ENCODE measurements at places on chromosomes 16 and 17.

GRCh38 chr17:47197821-47198220 is 8.7 kb upstream of the CDC27 start:
- DNase-seq: no peak

- no peak for DNase-seq
Observed at GRCh38 chr16:30474074-30474452, 1.5 kb downstream of the ITGAL start.

DNA sequence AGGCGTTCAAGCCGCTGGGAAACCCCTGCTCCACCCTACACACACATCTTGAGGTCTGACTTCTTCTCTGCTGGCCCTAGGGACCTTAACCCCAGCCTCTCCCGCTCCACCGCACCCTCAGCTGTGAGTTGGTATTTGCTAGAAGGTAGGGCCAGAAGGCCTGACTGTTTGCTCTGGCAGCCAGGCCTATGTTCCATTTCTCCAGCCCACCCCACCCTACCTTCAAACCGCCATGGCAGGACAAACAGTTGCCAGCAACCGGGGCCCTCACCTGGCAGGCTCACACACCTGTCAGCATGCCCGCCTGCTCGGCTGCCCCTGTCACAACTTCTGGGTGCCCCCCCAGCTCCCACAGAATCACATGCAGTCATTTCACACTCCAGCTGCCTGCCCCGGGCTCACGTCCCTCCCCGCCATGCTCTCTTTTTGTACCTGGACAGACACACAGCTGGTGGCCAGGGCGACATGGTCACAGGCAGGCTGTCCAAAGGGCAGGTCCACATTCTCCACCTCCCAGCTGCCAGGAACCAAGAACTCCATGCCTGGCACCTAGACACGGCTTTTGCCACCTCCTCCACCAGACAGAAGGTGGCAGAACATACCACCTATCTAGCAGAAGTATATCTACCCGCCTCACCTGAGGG is 2.6 kb upstream of the ATP2A3 start:
- DNase-seq: no peak

DNA sequence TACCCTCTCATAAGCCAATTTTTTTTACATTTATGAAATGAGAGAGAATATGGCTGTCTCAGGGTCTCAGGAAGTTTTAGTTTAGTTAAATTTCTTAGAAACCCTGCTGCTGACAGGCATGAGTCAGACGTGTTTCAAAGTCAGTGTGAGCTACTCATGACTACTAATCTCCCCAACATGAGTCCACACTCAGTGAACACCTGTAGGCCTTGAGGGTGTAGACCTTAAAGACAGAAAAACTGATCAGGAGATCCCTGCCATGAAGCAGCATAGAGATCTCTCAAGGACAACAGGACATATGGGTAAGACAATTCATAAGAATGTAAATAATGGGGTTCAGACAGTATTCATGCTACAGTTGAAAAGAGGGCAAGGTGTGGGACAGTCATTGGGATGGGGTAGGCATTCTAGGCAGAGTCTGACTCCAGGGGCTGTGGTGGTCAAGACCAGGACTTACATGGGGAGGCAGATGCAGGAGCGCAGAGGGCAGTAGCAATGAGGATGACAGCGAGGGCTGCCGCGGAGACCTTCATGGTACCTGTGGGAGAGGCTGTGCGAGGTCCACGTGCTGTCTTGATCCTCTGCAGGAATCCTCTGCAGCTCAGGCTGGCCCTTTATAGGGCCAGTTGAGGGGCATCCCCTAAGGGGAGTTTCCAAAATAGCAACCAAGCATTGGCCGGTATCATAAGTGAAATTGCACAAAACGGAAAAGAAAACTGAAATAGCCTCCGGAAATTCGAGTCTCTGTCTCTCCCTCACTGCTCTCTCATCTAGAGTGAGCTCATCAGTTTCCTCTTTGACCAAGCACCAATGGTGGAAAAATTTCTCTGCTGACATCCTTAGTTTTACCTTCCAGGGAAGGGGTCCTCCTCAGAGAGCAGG is at the start of gene CCL5:
CCL5 (minus strand) TSS at position 588 of the 882 bp plus-strand sequence.
- no peak for DNase-seq

GRCh38 chr16:14202095-14202494 is 131.0 kb downstream of the MRTFB start:
- no peak for DNase-seq

DNA sequence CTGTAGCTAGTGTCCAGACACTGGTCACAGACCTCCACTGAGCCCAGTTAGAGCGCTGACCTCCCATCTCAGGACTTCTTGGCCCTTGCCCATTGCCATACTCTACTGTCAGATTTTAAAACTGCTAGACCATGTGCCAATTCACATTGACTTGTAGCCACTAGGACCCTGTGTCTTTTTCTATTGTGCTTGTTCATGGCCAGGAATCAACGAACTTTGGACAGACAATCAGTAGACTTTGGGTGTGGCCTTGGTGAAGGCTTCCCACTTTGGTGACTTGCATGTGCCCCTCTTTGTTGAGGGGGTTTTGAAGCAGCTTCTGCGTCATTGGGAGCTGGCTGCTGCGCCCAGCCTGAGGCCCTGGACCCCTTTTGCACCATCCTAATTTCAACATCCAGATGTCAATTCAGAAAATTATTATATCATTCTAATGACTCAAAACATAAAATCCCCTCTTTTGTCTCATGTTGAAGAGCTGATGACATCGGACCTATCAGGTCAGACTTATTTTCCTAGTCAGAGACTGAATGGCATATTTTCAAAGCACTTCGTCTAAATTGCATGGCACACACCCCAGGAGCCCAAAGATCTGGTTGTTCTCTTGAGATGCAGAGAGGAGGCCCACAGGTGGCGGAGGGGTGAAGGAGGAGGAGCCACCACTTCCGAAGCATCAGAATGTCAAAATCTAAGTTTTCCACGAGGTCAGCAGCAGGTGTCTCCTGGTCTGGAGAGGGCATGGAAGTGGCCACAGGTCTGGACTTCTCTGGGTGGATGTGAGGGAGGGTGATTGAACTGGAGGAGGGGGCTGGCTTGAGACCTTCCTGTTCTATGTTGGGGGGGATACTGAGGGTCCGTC is 93.4 kb upstream of the CBX4 start:
- DNase-seq: no peak

DNA sequence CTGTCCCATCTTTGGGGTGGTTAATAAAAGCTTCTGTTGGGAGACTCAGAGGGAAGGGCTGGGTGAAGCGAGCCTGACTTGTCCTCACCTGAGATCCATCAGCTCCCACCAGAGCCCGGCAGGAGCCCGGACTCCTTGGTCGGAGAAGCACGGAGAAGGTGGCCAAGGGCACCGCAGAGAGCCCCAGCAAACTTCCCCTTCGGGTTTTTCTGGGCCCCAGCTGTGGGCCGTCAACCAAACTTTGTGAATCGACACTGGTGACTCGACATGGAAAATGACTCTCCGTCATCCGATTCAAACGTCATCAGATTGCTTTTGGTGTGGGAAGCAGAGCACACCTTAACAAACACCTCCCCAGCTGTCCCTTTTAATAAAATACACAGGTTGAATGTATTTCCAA is 21.4 kb downstream of the ENPP7 start:
- no peak for DNase-seq

DNA sequence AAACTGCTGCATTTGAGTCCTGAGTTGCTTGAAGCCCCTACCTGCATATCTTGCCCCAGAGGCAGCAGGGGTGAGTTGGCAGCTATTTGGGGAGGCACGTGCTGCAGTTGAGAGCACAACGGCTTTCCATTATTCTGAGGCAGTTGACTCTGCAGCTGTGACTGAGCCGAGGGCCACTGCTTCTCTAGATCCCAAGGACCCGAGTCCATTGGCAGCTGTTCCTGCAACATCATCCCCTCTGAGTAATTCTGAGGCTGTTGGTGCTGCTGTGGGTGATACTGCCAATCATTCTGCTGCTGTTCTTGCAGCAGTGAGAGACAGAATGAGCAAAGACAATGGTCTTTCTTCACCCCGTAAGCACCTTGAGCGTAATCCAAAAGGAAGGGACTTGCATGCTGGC is 12.7 kb downstream of the TERF2IP start:
- DNase-seq: no peak

DNA sequence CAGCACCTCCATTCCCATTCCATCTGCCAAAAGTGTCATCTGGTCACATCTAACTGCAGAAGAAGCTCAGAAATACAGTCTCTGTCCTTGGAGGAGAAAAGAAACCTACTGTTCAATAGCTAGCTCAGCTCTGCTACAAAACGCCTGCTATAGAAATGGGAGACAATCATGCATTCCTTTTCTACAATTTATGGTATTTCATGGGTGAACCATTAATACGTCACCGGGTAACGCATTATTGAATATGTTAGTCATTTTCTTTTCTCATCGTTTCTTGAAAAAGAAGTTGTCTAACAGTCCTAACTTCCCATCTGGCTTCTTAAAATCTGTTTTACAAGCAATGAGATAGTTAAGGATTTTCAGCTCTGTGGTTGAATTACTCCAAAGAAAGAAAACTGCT is 496.7 kb upstream of the RBFOX1 start:
- no peak for DNase-seq

DNA sequence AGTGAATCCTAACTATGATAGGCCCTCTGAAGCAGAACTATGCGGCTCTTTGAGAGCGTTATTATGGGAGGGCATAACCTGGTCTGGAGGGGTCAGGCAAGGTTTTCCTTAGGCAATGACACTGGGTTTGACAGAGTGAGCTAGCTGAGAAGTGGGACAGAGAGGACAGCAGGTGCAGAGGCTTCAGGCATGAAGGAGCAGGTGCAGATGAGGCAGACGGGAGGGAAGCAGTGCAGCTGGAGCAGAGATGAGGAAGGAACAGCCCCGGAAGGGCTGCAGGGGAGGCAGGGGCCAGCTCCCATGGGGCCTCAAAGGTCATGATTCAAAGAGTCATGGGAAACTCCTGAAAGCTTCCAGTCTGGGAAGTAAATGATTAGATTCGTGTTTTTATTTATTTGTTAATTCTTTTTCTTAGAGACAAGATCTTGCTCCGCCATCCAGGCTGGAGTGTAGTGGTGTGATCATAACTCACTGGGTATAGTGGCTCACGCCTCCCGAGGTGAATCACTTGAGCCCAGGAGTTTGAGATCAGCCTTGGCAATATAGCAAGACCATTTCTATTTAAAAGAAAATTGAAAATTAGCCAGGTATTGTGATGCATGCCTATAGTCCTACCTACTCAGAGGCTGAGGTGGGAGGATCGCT is 5.4 kb downstream of the MARCHF10 start:
- no peak for DNase-seq

- no peak for DNase-seq
Observed at GRCh38 chr17:71398025-71398424, 722.8 kb upstream of the SOX9 start.

- DNase-seq: no peak
Observed at GRCh38 chr16:75948886-75949285, 222.6 kb upstream of the CPHXL start.

DNA sequence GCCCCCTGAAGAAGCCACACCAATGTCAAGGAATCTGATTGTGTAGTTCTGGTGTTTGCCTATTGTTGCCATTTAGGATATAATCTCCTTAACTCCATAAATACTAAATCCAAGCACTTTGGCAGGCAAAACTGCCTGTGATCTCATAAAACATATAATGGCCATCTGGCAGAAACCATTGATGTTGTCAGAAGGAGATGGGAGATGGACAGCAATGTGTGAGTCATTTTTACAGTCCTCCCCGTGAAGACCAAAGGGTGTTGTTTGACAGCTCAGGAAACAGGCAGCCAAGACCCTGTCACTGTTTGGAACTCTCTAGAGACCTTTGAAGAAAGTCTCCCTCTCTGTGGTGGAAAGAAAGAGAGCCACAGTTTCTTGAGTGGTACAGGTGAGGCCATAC is 454.1 kb downstream of the HS3ST3B1 start:
- no peak for DNase-seq

DNA sequence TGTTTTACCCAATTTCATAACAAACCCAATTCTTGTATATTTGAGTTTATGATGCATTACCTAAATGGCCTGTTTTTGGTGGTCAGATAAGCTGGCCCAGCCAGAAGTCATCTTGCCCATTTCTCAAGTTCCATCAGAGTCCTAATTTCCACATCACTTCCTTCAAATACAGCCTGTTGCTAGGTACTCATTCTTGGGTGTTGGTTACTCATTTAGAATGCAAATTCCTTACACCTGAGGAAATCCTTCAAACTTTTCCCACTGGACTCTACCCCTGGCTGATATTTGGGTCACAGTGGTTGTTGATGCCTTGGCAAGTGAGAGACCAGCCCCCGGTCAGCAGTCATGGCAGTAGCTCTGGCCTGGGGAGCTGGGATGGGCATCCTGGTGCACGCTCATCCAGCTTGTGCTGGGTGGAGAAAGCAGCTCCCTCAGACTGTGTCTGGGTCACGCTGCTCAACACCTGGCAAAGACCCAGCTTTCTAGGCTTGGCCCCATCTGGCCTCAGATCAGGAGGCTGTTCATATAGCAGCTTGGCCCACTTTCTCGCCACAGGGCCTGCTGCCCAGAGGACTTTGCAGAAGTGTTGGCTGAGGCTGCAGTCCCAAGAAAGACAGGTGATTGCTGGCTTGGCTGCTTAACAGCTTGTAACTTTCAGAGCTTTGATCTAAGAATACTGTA is 25.8 kb downstream of the WSB1 start:
- DNase-seq: peak; percentile 83

DNA sequence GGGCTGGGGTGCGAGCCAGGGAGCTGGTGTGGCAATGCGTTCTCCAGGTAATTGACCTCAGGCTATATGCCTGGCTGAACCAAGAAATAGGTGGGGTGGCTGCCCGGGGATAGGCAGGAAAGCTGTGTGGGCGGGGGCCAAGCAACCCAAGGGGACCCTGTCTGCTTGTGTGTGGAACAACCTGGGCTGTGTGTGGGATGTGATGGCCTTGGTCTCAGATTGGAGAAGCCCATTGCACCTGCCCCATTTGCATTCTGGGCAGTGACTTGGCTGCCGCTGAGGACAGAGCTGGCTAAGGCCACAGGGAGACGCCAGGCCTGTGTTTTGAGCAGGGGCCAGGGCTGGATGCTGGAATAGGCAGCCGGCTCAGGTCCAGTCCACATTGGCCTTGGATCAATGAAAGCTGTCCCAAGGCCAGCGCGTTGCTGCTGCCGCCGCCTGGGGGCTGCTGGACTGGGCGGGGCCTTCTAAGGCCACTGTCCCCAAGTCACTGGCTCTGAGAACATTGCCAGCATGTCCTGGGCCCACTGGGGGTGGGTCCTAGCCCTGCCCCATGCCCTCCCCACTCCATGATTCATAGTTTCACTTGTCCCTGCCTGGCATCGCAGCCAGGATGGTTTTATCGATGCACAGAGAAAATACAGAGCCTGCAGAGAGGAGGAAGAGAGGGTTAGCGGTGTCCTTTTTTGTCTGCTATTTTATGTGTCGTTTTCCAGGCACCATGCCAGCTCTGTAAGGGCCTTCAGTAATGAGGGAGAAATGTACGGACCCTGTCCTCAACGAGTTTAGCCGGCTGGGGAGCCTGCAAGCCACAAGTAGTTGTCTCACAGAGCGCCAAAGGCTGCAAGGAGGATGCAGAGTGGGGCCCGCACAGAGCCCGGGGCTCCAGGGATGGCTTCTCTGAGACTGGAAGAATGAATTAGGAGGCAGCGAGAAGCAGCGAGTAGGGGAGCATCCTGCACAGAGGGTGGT is 43.9 kb downstream of the NKD1 start:
- no peak for DNase-seq

- no peak for DNase-seq
Observed at GRCh38 chr17:72379516-72379915, 258.7 kb downstream of the SOX9 start.

GRCh38 chr17:36034127-36034526 is 16.4 kb upstream of the CCL23 start:
- DNase-seq: no peak

- no peak for DNase-seq
Observed at GRCh38 chr17:80936723-80937122, 54.9 kb upstream of the CHMP6 start.

All from NCI-H446 treated with DMSO at 0.1 percent for 48 hours (cell line).